Stimulated activated CD8-positive, alpha-beta memory T cell treated with anti-CD3 and anti-CD28 coated beads, Interleukin-4, amount 100 ng/mL, for 4 hours (primary cell): ENCODE measurements at places on chromosomes 12 and 14.

- DNase-seq, result no peak
These were observed 78.5 kb downstream of the PPFIBP1 start for GRCh38 chr12:27602516-27602915.

DNA sequence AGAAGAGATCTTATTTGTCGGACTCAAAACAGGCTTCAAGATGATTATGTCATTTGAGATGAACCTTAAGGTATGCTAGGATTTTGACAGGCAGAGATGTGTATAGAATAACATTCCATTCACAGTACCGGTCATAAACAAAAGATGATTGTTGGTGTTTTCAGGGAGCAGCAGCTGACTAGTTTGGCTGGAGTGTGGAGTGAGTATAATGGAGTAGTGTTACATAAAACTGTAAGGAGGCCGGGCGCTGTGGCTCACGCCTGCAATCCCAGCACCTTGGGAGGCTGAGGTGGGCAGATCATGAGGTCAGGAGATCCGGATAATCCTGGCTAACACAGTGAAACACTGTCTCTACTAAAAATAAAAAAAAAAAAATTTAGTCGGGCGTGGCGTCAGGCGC is 23.9 kb downstream of the SERPINA10 start:
- no peak for DNase-seq

GRCh38 chr14:68261092-68261842 is 441.7 kb downstream of the RAD51B start:
- no peak for DNase-seq

- DNase-seq, result no peak
These were observed 28.0 kb downstream of the NELL2 start for GRCh38 chr12:44847888-44848702.

DNA sequence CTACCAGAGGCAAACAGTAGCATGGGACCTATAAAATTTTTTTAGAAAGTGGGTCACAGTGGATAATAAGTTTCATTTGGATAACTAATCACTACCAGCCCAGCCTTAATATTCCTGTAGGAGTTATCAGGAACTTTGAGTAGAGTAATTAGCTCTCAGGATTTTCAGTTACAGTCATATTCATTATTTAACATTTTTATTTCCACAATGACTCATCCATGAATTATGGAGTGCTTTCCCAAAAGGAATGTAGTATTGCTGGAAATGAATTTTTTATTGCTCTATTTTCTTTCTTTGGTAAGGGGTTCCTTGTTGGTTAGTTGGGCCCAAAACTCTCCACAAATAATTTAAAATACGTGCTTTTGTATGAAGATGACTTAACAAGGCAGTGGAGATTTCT is 53.7 kb downstream of the ERC1 start:
- no peak for DNase-seq

DNA sequence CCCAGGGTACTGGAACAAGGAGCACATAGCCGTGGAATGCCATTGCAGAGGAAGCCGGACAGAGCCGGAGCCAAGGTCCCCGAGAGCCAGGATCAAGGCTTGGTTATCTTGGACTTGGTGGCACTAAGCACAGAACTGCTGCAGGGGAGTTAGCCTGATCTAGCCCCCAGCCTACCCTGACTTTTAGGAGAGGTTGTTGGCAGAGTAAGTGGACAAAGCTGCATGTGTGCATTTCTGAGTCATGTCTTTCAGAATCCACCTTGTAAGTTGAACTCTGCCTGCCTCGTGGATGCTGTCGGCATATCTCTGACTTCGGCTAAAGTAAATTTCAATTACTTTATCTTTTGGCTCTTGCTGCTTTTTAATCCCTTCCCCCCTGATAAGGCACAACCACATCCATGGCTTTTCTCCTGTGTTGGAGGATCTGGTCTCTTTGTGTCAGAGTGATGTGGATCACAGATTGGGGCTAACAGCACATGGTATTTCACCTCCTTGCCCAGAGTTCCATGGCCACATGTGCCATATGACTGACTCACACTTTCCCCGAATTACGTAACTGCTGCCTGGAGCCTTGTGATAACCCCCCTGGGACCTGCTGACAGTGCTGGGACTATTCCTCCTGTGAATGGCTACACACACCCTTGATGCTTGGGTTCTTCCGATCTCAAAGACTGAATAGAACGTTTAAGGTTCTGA is 240.3 kb downstream of the EMP1 start:
- no peak for DNase-seq

- no peak for DNase-seq
These were observed 4.0 kb downstream of the GOLGA5 start for GRCh38 chr14:92797935-92798653.

- no peak for DNase-seq
These were observed 338.3 kb downstream of the EMP1 start for GRCh38 chr12:13534645-13535398.

DNA sequence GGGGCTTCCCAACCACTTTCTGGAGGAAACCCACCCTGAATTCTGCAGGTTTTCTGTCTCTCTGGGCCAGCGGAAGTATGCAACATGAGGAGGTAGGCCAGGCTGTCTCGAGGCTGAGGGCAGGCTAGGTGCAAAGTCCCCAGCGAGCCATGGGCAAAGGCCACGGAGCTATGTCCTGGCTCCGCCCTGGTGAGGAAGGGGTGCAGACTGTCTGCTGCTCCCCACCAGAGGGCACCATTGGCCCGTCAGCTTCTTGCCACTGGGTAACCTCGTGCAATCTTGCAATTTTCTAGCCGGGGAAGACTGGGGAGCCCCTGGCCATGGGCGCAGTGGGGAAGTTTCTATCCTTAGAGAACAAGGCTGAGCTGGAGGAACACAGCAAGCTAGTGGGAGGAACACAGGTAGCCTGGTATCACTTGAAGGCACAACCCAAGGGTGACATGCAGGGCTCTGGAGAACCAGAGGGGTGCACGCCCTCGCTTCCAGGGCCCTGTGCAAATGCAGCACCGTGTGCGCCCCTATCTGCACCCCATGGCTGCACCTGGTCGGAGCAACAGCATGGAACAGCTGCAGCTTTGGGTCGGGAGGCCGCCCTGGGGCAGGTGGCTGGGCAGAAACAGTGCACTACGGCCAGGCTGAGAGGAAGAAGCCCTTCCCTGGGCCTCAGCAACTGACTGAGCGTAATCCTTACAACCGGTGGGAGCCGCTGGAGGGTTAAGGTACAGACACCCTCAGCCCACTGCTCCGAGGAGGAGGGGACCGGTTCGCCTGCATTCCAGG is 27.6 kb upstream of the RPLP0 start:
- DNase-seq, result peak; percentile 70

DNA sequence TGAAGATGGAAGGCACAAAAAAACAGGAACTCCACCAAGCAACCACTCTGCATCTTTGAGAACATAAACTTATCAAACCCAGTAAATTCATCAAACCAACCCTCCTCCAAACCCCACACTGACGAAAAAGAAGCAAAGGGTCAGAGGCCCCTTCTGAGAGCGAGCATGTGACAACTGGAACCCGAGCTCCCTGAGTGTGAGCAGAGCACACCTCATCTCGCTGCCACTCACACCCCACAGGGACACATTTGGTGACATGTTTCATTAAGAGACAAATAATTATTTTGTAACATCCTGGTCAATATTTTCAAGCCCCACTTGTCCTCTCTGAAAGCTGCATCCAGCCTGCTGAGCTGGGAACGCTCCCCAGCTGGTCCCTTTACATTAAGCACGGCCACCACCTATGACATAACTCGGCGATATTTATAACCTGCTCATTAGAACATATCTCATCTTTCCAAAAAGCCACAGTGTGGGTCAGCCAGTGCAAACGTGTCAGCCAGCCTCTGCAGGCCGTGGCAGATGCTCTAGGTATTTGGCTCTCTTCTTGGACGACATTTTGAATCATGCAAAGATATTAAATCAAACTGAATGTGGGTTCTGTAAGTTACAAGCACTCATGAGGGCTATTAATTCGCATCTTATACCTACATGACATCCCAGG is 120.1 kb downstream of the TTC7B start:
- DNase-seq, result no peak

- DNase-seq, result no peak
These were observed 317.6 kb downstream of the DPF3 start for GRCh38 chr14:72576258-72576657.

DNA sequence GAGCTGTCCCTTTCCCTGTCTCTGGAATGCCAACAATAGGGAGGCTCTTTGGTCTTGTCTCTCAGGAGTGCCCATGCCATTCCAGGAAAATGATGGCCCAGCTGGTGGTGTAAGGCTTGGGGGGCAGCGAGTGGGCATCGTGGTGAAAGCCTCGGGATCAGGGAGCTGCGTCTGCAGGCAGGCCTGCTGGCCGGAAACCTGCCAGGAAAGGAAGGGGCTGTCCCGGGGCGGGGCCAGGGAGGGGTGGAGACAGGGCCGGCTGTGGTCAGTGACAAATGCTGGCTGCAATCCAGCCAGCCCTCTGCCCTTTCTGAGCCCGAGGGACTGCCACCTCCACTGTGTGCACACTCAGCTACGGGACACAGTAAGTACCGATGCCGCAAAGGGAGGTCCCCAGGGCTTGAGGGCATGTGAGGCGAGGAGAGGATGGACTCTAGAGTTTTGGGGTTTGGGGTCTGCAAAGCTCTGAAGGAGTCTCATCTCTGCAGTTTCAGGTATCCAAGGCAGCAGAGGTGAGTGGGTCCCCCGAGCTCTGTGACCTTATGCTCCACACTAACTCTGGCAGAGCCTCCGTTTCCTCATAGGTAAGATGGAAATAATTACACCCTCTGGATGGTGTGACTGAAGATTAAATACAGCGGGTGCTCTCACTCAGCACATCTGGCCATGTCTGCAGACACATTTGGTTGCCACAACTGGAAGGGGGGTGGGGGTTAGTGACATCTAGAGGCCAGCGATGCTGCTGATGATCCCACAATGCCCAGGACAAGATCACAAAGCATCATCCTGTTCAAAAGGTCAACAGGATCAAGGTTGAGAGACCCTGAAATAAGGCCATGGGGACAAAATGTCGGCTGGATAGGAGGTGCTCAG is at the start of gene SERPINA5:
Gene SERPINA5, plus strand, starts transcription at position 300 of the 873 bp plus-strand sequence. CDS start 5,937 bp downstream, outside the sequence.
- no peak for DNase-seq

- DNase-seq, result no peak
These were observed 6.1 kb upstream of the KRT18 start for GRCh38 chr12:52942901-52943181.

DNA sequence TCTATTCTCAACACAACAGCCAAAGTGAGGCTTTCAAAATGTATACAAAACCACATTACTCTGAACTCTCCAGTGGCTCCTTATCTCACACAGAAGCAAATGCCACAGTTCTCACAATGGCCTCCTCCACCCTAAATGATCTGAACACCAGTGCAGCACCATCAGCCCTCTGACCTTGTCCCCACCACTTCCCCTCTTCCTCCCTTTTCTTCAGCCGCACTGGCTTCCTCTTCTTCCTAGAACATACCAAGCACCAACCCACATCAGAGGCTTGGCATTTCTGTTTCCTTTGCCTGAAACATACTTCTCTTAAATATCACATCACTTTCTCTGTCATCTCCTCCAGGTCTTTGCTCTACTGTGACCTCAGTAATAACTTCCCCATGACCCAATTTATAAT is 66.3 kb downstream of the GPR135 start:
- no peak for DNase-seq

DNA sequence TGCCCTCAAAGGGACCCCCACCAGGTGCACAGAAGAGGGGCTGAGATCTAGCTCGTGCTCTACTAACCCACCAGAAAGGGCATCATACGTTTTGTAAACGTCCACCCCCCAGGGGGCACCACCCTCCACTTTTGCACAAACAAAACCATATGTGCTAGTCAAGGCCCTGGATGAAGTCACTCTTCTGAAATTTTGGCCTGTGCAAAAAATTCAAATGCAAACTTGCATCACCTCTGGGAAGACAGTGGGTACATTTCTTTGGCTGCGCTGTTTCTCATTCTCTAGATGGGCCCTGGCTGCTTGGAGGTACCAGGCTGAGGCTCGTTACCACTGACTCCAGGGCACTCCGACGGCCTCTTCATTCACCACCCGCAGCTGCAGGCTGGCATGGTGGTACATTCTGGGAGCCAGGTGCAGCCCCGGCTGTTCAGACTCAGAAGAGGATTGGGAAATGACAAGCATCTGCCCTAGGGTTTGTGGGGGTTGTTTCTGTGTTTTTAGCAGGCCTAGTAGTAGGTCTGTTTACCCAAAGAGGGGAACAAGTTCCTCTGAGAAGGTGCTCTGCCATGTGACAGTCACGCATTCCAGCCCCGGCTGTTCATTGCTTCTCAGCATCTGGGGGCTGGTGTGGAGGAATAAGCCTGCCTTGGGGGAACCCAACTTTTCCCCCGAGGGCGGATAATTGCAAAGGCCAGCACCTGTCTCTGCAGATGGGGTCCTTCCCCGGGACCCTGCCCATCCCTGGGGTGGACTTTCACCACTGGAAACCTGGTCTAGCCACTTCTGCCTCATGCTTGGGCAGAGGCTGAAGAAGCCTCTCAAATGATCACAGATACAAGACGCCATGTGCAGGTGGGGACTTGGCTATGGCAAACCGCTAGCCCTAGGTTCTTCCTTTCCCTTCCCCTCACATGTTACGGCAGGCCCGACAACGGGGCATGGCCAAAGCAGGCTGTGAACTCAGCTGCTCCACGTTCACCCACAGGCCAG is 147.6 kb downstream of the DPF3 start:
- DNase-seq, result no peak

- DNase-seq, result no peak
These were observed 43.1 kb upstream of the ATF7IP start for GRCh38 chr12:14322403-14322802.

DNA sequence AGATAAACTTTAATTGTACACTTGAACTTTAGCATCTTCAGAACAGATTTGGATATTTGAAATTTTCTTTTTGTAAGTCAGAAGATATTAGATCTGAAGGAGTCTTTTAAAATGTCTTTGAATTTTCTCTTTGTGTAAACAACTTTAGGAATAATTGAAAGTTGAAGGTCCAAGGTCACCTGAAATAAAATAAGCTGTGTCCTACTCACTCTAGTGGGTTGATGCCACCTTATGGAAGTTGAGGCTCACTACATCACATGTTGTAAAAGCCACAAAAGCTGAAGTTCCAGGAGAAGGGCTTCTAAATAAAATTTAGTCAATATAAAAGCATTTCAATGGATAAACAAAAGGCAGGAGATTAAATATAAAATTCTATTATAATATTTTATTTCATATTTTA is 122.0 kb upstream of the ATXN7L3B start:
- no peak for DNase-seq

DNA sequence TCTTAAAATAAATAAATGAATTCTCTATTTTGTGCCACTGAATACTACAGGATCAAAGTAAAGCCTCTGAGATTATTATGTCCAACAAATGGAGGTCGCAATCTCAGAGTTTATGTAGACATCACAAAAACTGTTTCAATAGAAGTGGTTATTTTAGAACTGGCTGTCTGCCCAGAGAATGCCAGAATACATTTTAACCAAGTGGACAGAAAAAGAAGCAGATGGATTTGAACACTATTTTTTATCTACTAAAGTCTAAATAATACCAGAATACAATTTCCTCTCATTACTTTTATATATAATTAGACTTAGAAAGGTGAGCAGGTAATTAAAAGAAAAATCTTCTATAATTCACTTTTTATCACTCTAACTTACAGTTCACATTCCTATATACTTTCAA is 118.3 kb downstream of the MED13L start:
- no peak for DNase-seq

DNA sequence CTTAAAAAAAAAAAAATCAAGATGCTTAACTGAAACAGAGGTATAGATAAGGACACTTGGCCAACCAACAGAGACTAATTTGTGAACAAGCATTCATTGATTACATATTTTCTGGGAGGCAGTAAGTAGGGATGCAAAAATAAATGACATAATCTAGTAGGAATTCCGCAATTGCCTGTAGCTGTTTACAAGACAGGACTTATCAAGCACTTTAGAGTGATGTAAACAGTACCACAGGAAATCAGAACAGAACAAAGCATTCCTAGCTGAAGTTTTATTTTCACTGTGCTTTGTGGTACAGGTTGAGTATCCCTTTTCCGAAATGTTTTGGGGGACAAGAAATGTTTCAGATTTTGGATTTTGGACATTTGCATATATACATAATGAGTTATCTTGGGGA is 68.2 kb upstream of the FGD4 start:
- no peak for DNase-seq
